Testis (tissue), 5 donors: ENCODE measurements at places on chromosomes 12 and 14.

GRCh38 chr14:72033365-72033764 is 101.1 kb downstream of the RGS6 start:
- no peak for DNase-seq

DNA sequence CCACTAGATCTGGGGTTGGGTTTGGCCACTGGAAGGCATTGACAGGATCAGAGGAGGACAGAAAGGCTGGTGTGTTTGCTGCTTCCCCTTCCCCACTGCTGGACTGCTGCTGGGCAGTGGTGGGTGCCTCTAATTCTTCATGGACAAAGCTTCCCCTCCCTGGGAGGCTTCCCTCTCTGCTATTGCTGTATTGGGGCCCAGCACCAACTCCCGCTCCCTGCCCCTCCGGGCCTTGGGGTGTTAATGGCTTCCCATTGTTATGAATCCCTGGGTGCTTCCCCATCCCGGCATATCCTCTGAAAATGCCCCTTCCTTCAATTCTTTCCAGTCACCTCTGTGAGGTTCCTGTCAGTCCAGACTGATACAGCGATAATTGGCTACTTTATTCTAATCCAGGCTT is 310.2 kb downstream of the GLT1D1 start:
- DNase-seq = no peak

DNA sequence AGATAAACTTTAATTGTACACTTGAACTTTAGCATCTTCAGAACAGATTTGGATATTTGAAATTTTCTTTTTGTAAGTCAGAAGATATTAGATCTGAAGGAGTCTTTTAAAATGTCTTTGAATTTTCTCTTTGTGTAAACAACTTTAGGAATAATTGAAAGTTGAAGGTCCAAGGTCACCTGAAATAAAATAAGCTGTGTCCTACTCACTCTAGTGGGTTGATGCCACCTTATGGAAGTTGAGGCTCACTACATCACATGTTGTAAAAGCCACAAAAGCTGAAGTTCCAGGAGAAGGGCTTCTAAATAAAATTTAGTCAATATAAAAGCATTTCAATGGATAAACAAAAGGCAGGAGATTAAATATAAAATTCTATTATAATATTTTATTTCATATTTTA is 122.0 kb upstream of the ATXN7L3B start:
- DNase-seq = no peak

- no peak for DNase-seq
Measured at GRCh38 chr14:89534902-89535685, 118.1 kb upstream of the FOXN3 start.

GRCh38 chr14:52954346-52955214 is 3.7 kb upstream of the FERMT2 start:
- DNase-seq = no peak

DNA sequence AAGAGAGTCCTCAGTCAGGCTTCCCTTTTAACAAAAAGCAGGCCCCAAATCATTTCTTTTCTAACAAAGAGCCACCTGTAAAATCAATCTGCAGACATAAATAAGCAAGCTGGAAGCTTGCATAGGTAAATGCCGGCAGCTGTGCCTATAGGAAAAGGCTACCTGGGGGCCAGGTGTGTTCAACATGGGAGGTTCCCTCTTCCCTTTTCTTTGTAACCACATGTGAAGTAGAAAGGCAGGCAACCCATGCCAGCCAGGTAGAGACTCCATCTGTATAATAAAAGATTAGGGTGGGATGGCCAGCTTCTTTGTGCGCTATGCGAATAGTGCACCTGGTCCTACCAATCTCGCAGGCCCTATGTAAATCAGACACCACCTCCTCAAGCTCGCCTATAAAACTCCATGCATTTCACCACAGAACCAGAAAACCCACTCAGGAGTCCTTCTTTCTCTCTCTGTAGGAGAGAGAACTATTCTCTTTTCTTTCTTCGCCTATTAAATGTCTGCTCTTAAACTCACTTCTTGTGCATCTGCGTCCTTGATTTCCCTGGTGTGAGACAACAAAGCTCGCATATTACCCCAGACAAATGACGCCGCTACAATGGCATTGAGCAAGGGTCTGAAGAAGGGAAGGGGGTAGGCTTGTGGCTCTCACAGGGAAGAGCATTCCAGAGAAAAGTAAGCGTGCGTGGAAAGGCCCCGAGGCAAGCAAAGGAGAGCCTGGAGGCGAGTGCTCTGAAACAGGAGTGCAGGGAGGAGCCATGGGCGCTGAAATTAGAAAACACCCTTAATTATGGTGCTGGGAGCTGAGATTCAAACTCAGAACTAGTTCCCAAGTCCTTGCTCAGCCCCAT is 67.2 kb downstream of the TTC9 start:
- DNase-seq = no peak

DNA sequence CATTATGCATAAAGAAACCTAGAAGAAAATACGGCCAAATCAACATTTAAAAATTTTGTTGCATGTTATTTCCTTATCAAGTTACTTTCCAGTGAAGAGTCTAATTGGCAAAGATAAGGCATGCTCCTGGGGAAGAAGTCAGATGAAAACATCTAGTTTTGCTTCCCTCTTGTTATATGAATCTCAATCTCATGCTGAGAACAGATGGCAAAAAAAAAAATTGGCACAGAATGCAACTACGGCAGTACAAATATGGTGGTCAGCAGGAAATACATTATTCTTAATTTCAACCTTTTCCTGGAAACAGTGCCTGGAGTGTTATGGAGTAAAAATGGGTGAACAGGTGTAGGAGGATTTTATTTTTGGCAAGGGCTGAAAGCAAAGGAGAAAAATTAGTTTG is 32.8 kb downstream of the HECTD4 start:
- DNase-seq = no peak

DNA sequence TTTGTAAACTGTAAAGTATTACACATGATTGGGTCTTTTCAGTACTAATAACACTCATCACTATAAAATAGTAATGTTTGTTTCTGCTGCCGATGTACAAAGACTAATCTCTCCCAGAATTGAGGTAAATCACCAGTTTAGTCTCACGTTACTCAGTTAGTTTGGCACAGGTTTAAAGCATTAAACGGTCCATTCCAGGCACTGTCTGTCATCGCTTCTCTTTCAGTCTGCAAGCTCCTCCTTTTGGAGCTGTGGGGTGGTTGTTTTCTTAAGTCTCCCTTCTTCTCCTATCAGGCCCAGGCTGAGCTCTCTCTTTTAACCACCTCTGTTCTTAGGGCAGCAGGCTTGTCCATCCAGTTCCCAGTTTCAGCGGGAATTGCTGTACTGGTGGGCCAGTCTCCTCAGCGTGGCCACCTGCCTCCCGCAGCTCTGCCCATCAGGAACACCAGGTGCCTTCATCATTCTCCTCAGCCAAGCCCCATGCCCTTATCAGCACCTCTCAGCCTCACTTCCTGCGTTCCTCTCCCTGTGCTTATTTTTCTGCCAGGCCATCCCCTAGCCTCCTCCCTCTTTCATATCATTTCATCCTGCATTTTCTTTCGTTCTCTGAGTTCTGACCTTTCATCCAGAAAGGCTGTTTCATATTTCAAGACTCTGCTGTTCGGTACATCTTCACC is 149.0 kb downstream of the TGFB3 start:
- DNase-seq = no peak

- DNase-seq = no peak
Measured at GRCh38 chr12:79822475-79822874, 112.4 kb downstream of the PPP1R12A start.

- DNase-seq = no peak
Measured at GRCh38 chr14:25381498-25381897, 331.6 kb upstream of the STXBP6 start.

- DNase-seq = no peak
Measured at GRCh38 chr12:89968151-89968700, 259.6 kb upstream of the ATP2B1 start.

DNA sequence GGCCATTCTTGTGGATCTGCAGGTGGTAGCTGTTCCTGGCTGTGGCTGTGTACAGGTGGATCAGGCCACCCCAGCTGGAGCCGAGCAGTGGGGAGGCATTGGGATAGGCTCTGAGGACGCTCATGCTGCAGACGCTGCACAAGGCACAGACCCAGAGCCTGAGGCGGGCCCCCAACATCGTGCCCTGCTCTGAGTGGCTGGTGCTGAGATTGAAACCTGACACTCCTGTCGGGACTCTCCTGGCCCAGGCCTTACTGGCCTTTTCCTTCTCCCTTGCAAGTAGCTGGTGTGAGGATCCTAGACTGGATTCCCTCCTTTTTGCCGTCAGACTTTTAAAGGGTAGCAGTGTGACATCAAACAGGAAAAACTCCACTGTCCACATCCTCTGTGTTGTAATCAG is at the start of gene FGF23:
Gene FGF23, minus strand, starts transcription at position 308 of the 400 bp plus-strand sequence. Its CDS starts 130 bp downstream, at position 178.
- DNase-seq = no peak

GRCh38 chr14:33964599-33965317 is 13.9 kb upstream of the EGLN3 start:
- DNase-seq = no peak

- DNase-seq = no peak
Measured at GRCh38 chr12:130435331-130435730, 97.6 kb downstream of the PIWIL1 start.
